ENCODE measurements at places on chromosomes 13 and 19.

- DNase-seq, result no peak
Observed at GRCh38 chr19:338421-338820, 6.2 kb downstream of the MIER2 start.

DNA sequence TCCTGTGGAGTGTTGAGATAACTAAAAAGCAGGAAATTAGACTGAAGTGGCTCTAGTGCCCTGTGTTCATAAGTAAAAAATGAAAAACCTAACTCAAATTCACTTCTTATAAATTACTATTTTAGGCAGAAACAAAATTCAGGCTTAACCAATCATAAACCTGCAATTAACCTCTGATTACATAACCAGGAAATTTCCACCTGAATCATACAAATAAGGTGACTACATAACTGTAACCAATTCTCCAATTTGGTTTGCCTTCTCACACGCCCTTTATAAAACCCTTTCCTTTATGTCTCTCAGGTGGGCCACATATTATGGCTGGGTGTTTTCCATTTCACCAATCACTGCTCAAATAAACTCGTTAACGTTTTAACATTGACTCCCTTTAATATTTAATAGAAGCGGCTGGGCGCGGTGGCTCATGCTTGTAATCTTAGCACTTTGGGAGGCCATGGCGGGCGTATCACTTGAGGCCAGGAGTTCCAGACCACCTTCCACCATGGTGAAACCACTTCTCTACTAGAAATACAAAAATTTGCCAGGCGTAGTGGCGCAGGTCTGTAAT is 22.9 kb upstream of the ZNF724 start:
- peak; percentile 45 for DNase-seq

- DNase-seq, result no peak
Observed at GRCh38 chr13:80010846-80011245, 330.1 kb downstream of the SPRY2 start.

- DNase-seq, result no peak
Observed at GRCh38 chr19:49398931-49399330, 10.9 kb downstream of the KASH5 start.

- DNase-seq, result no peak
Observed at GRCh38 chr13:81080911-81081454, 740.1 kb upstream of the SPRY2 start.

GRCh38 chr19:2055931-2056836 is 5.1 kb upstream of the MKNK2 start:
- DNase-seq, result peak; percentile 27

DNA sequence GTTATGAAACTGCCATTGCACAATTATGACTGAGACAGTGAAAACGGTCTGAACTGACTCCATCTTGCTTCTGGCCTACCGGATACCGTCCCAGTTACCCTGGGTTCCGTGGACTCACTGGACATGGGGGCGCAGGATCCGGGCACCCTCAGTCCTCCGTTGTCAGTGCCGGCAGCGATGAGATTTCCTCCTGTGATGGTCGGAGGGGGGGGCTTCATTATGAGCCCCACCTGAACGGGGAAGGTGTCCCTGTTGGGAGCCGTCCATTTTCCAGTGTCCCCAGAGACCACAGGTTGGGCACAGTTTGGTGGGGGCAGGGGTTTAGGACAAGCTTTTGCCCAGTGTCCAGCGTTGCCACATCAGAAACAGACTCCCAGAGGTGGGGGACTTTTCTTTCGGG is 23.4 kb downstream of the TMEM255B start:
- no peak for DNase-seq

- no peak for DNase-seq
Observed at GRCh38 chr13:106796280-106797047, 228.5 kb upstream of the ARGLU1 start.

DNA sequence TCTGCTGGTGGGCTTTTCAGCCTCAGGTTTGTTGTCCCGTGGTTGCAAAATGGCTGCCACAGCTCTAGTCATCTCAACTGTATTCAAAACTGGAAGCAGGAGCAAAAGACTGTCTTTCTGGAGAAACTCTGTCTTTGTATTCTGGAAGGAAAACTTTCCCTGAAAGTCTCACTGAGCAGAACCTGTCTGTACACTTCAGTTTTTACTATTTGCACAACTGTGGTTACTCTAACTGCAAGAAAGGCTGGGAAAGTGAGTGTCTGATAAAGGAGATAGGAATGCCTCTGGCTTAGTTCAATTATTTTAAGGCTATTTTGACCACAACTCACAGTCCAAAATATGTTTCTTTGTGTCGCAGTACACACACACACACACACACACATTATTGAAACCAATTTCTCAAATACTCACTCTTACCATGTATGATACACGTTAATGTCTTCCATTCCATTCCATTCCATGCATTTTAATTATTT is 49.7 kb upstream of the EHD2 start:
- DNase-seq, result no peak

- DNase-seq, result peak; percentile 10
Observed at GRCh38 chr19:9406798-9407352, 28.5 kb downstream of the ZNF266 start.

DNA sequence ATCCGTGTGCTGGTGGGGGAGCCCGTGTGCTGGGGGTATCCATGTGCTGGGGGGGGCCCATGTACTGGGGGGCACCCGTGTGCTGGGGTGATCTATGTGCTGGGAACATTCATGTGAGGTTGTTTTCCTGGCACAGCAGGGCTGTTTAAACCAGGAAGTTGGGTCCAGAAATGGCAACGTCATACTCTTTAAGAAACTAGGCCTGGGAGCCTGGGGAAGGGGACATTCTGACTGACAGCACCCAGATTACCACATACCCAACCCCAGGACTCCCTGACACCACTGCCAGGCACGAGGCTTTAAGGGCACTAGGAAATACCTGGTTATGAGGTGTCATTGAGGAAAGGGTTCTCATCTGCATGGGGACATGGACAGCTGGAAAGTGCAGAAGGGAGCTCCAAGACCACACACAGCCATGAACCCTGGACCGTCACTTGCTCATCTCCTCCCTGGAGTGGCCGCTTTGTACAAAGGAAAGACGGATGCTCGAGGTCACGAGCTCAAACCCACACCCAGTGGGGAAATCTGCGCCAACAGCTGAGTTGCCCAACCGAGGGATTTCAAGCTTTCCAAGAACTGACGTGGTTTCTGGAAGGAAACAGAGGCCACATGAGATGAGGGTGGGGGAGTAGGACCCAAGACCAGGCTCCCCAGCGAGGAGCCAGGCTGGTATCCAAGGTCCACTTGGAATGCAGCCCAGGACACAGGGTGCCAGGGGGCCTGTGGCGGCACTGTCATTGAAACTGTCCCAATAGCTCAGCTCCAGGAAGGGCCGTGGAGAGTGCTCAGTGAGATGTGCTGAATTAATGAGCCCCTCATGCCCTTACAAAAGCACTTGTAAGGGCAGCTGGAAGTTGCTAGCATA is 40.9 kb downstream of the RAB20 start:
- DNase-seq, result no peak

- no peak for DNase-seq
Observed at GRCh38 chr13:34246511-34246910, 428.6 kb downstream of the RFC3 start.

- peak; percentile 70 for DNase-seq
Observed at GRCh38 chr19:6516018-6516658, 14.0 kb upstream of the TUBB4A start.

DNA sequence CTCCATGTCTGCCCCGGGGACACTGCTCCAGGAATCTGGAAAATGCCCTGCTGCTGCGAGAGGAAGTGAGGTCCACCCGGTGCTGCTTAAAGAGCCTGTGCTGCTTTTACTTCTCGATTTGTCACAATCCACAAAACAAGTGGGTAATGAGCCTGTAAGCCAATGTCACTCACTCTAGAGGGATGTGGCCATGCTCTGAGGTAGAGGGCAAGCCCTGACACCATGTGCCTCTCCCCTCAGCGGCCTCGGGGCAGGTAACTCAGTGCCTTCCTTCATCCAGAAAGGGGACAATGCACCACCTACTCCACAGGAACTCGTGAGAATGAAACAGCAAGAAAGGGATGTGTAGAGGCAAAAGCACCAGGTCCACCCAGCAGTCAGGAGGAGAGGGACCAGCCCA is 106.2 kb downstream of the TUBA3C start:
- DNase-seq, result no peak

- no peak for DNase-seq
Observed at GRCh38 chr13:33536601-33537000, 251.0 kb upstream of the STARD13 start.

GRCh38 chr19:33430674-33431277 is 57.3 kb downstream of the CEBPG start:
- DNase-seq, result peak; percentile 41

DNA sequence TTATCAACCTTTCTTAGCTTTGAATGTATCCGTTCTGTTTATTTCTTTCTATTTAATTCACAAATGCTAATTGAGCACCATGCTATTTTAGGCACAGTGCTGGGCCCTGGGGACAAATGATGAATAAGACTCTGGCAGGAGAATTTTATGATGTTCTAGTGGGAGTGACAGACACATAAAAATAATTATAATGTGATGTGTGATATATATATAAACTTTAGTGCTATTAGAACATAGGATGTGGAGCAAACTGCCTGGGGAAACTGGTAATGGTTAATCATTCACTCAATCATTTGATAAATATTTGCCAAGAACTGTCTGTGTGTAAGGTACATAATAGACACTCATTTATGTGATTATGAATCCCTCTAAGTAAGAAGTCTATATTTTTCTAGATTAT is 50.7 kb upstream of the FRY start:
- DNase-seq, result no peak

DNA sequence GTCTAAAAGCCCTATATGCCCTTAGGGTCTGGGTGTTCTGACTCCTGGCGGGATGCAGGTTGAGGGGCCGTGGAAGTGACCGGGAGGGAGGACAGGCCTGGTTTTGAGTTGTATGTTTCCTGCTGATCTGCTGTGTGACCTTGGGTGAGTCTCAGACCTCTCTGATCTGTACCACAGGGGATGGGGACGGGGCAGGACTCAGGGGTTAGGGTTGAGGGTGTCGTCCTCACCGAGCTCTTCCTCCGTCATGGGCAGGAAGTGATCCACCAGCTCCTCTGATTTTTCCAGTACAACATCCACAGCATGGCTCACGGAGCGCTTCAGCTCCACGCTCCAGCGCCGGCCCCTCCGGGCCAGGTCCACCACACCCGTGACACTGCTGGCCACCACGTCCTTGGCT is 6.2 kb downstream of the PLIN5 start:
- no peak for DNase-seq

- DNase-seq, result no peak
Observed at GRCh38 chr13:20057214-20057613, 98.7 kb downstream of the ZMYM2 start.

GRCh38 chr19:18939922-18940768 is 872 bp downstream of the HOMER3 start:
- DNase-seq, result no peak

DNA sequence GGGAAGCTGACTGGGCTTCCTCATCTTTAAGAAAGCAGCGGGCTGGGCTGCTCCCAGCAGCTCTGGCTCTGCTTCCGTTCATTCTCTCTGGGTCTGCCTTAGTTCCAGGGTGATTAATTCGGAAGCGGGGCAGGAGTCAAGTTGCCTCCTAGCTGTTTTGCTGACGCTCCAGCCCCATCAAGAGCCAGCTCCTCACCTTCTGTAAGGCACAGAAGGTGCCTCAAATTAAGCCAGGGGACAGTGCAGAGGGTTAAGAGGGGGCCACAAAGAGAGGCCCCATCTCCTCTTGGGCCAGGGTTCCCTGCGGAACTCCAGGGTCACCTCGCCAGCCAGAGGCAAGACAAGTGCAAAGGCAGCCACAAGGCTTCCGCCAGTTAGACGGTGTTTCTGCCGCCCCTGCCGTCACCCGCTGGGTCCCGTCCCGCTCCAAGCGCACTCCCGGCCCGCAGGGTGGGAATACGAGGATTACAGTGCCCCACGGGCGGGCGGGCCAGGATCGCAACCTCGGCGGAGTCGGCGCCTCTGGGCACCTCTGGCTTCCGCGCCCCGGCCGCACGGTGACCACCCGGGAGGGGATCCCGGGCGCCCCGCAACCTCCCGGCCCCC is 508 bp downstream of the SLC15A1 start:
- no peak for DNase-seq

DNA sequence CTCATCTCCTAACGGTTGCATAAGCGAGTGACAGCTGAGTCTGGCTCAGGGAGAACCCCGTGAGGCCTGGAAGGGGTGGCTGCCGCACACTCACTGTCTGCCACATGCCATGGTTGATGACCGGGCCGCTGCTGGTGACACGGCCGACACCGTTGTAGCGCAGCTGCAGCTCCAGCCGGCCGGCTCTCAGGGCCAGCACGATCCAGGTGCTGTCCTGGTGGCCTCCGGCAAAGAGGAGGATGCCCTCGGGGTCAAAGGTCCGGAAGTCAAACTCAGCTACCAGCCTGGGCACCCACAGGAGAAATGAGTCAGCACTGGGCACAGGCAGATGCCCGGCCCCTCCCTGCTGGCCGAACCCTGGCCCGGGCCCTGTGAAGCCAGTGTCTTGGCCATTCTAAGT is 31.7 kb downstream of the GAS6 start:
- DNase-seq, result no peak

GRCh38 chr19:33217881-33218280 is 7.8 kb downstream of the SLC7A10 start:
- no peak for DNase-seq

- no peak for DNase-seq
Observed at GRCh38 chr19:57537953-57538547, 10.9 kb downstream of the ZNF549 start.

GRCh38 chr13:85659493-85659892 is 139.7 kb downstream of the SLITRK6 start:
- DNase-seq, result no peak

GRCh38 chr13:48490241-48490640 is 42.6 kb downstream of the RCBTB2 start:
- DNase-seq, result no peak

- DNase-seq, result no peak
Observed at GRCh38 chr19:55646889-55647731, 902 bp upstream of the CCDC106 start.
